Adrenal gland (tissue), 19 donors: ENCODE measurements at places on chromosomes 16 and 17. TPM values are rescaled to one million over a fixed set of nuclear protein-coding genes. Genes with fewer than 3 reads are reported as not detected.

Gene C17orf50
- total RNA-seq, result not detected

Gene TP53TG3C
- total RNA-seq, result not detected

Gene SPOP
- total RNA-seq, result 59.2 TPM

GRCh38 chr16:56830669-56831068 lies 34.3 kb upstream of the SLC12A3 start:
- no peak for DNase-seq

Gene SMARCD2
- total RNA-seq, result 185 TPM

DNA sequence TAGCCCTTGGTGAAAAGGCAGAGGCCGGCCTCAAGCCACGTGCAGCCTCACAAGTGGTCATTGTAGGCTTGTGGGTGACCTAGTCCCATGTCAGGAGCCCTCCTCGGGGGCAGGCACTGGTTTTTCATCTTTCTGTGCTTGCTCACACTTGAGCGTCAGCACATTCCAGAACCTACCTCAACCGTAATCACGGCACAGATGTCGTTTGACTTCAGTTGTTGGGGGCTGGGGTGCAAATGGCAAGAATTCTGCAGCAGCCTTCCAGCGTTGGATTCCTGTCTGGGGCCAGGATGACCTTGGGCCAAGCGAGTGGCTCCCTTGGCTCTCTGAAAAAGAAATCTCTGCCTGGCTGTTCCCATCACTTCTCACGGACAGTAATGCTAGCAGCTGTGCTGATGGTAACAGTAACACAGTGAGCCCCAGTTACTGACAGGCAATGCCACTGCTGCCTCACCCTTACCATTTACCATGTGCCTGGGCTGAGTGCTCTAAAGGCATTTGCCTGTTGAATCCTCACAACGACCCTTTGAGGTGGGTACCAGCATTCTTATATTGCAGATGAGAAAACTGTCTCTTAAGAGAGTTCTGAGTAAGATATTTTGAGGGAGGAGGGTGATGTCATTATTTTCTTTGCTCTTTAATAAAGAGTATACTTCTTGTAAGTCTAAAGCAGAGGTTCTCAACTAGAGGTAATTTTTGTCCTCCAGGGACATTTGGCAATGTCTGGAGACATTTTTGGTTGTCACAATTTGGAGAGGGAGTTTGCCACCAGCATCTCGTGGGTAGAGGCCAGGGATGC lies 46.5 kb downstream of the KSR1 start:
- peak; percentile 82 for DNase-seq

Gene PTX4
- not detected for total RNA-seq

- no peak for DNase-seq
Measured at GRCh38 chr16:16938980-16939379, 531.8 kb downstream of the XYLT1 start.

GRCh38 chr16:28260193-28260592 lies 32.1 kb upstream of the SBK1 start:
- DNase-seq, result no peak

GRCh38 chr17:83071966-83072562 lies 7.3 kb upstream of the METRNL start:
- DNase-seq, result no peak

Gene RNF40
- total RNA-seq, result 107 TPM

GRCh38 chr16:81265658-81266451 lies 27.4 kb downstream of the BCO1 start:
- DNase-seq, result peak; percentile 28

Gene EFNB3
- total RNA-seq, result 0.26 TPM

DNA sequence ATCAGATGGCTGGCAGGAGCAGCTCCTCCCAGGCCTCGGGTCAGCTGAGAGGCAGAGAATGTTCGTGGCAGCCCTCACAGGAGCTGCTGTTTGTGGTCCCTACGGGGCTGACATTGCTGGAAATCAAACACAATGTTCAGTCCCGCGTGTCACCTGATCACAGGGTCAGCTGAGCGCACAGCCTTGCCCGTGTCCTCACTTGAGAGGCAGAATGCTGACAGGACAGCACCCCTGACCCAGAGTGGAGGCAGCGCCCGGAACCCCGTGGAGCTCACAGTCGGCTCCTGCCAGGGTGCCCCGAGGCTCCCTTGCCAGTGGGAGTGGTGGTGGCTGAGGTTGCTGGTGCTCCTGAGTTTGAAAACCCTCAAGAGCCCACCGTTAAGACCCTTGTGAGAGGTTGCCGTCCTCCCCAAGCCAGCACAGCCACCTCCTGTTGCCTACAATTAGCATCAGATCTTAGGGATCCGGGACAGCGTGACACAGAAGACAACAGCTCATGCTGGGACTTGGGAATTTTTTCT lies 3.6 kb upstream of the CHMP6 start:
- no peak for DNase-seq

Gene TNP2
- not detected for total RNA-seq

DNA sequence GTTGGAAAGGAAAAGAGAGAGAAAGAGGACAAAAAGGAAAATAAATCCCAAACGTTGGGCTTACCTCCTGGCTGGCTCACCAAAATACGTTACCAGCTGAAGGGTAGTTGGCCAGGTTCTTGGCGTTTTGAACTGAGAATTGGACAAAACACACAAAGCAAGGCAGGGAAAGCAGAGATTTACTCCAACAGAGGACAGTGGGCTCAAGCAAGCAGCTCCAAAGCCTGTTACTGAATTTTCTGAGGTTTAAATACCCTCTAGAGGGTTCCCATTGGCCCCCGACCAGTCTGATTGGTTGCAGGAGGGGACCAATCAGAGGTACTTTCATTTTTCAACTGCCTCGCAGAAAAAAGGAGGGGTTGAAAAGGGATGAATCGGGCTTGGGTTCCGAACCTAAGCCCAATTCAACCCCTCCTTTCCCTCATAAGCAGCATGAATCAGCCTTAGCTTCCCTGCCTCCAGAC lies 55.6 kb upstream of the ALOX12 start:
- peak; percentile 31 for DNase-seq

- peak; percentile 82 for DNase-seq
Measured at GRCh38 chr16:10876799-10877341, at the start of gene CIITA. Gene CIITA, plus strand, starts transcription at chr16:10877202. Its CDS starts 129 bp downstream, at chr16:10877331.

DNA sequence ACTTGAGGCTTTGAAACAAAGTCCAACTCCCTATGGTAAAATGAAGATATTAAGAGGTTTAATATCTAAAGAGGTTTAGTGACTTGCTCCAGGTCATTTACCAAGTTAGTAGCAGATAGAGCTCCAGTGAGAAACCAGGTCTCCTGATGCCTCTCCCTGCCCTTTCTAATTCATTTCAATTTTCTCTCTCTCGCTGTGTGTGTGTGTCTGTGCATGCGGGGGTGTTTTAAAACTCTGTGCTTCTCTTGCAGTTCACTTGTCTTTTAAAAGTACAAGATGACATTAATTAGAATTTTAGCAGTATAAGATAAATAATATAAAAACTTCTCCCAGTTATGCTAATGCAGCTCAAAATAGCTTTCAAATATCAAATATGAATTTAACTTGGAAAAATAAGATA lies 8.2 kb upstream of the ZP2 start:
- DNase-seq, result no peak

Gene CCL8
- total RNA-seq, result 0.60 TPM

DNA sequence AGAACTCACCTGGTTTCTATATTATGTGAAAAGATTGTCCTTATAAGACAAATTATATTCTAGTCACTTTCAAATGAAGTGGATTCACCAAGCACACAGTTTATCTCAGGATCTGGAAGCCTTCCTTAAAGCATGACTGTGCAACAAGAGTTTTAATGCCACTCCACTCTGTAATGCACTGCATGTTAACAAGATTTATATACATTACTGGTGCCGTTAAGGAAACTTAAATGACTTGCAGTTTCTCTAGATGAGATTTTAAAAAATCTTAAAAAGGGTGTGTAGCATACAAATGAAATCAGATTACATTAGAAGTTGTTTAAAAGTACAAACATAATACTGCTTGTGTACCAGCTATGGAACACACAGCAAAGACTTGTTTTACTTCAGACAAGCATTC lies 150.8 kb downstream of the SNX11 start:
- no peak for DNase-seq

GRCh38 chr16:80500961-80501525 lies 39.8 kb upstream of the DYNLRB2 start:
- no peak for DNase-seq

Gene KRT15
- total RNA-seq, result 0.25 TPM

GRCh38 chr17:57902800-57903759 lies 52.1 kb downstream of the CUEDC1 start:
- peak; percentile 90 for DNase-seq

Gene C1QTNF1
- total RNA-seq, result 96.1 TPM

DNA sequence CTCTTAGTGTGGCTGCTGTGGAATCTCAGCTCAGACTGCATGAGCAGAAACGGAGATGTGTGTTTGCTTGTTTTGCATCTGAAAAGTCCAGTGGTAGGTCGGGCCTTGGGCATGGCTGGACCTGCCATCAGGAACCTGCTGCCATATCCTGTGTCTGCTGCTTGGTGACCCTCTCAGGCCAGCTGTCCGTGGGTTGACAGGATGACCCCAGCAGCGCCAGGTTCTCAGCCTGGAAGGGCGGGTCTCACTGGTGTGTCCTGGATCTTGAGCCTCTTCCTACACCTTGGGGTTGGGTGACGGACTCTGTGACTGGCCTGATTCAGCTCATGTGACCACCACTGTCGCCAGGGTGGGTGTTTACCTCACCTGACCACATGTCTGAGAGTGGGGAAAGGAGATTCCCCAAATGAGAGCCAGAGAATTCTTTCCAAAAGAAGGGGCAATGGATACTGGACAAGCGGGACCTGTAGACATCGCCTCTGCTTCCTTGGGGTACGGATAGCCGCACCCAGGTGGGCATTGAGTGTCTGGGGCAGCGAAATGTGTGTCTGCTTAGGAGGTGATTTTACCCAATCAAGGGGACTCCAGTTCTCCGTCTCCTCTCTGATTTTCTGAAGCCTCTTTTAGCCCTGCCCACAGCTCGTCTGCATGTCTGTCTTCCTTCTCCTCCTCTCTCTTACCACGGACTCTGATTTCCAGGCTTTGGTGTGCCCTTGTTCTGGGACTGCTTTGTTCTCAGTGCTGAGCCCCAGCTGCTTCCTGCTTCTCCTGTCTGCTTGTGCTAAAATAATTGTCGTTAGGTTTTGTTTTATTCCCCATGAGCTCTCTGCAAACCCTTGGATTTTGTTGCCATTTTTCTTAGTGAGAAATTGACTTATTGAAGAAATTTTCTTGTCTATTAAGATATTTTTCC lies 399.7 kb downstream of the CPPED1 start:
- DNase-seq, result no peak

Gene KRTAP2-1
- not detected for total RNA-seq

Gene CWC25
- 14.0 TPM for total RNA-seq

Gene GLIS2
- total RNA-seq, result 32.5 TPM

Gene NEUROD2
- total RNA-seq, result not detected

- no peak for DNase-seq
Measured at GRCh38 chr17:78107457-78107856, 21.1 kb downstream of the TMC6 start.

- no peak for DNase-seq
Measured at GRCh38 chr17:18117533-18117932, 9.0 kb downstream of the MYO15A start.

DNA sequence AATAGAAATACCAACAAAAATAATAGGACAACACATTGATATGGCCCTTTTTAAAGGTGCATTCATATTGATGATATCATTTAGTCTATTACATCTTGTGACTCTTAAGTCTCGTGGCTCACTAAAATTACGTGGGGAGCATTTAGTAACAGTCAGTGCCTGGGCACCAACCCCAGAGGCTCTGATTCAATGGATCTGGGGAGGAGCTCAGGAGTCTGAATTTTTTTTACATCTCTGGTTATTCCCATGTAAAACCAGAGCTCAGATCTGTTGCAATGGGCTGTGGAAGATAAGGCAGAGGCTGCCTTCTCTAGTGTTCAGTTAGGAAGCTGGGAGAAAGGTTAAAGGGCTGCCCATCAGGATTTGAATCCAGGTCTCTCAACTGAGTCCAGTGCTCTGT lies 549.9 kb upstream of the CDH5 start:
- DNase-seq, result no peak

Gene EVI2A
- 6.5 TPM for total RNA-seq

DNA sequence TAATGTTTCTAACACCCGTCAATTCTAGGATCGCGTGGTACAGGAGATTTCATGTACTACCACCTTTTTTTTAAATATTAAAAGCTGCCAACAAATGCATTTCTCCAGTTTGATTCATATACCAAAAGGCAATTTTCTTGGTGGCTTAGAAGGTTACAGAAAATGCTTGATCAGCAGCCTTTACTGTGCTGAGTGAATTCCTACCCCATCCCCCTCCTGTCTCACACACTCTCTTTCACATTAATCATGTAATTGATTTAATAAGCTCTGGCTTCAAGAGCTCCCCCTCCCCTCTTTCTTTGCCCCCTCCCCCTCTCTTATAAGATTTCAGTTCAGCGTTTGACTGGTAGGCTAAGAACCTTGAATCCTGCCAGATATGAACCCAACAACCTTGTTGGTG lies 110.5 kb downstream of the RBFOX1 start:
- no peak for DNase-seq

DNA sequence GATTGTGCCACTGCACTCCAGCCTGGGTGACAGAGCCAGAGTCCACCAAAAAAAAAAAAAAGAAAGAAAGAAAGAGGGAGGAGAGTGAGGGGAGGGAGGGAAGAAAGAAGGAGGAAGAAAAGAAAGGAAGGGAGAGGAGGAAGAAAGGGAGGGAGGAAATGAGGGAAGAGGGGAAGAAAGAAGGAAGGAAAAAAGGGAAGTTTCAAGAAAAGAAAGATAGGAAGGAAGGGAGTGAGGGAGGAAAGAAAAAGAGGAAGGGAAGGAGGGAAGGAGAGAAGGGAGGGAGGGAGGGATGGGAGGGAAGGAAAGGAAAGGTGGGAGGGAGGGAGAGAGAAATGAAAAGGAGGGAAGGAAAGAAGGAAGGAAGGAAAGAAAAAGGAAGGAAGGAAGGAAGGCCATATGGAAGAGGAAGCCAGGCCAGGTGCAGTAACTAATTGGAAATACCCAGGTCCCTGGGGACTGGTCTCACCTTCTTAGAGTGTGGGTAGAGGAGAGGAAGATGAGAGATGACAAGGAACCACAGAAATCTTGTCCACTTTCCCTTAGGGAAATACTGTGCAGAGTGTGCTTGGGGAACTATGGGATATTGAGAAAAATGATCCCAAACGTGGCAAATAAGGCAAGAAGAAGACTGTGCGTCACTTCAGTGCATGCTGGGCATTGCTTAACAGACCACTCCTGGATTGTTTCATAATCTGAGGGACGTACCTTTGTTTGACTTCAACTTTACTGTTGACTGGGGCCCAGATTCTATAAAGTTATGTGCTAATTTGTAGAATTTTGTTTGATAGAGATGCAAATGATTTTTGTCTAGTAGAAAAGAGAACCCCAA lies 15.1 kb upstream of the CSNK2A2 start:
- no peak for DNase-seq

Gene SSTR5
- total RNA-seq, result not detected

DNA sequence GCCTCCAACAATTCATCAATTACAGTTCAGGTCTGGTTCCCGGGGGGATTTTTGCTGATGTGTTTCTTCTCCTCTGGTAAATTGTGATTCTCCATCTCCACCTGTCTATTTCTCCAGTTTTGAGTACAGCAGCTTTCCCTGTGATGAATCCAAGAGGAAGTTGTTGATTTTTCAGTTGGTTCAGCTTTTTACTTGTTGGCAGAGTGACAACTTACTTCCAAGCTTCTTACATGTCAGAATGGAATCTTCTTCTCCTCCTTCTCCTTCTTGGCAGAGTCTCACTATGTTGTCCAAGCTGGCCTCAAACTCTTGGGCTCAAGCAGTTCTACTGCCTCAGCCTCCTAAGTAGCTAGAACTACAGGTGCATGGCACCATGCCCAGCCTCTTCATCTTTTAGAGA lies 33.4 kb upstream of the TMEM92 start:
- DNase-seq, result no peak

Gene SAT2
- 165 TPM for total RNA-seq

GRCh38 chr16:6447021-6447790 lies 885.4 kb upstream of the RBFOX1 start:
- DNase-seq, result no peak
